ENCODE measurements at places on chromosomes 13 and 19. TPM values are rescaled to one million over a fixed set of nuclear protein-coding genes. Genes with fewer than 3 reads are reported as not detected.

GRCh38 chr19:38351865-38352395 lies 16.3 kb downstream of the CATSPERG start:
- DNase-seq: no peak

DNA sequence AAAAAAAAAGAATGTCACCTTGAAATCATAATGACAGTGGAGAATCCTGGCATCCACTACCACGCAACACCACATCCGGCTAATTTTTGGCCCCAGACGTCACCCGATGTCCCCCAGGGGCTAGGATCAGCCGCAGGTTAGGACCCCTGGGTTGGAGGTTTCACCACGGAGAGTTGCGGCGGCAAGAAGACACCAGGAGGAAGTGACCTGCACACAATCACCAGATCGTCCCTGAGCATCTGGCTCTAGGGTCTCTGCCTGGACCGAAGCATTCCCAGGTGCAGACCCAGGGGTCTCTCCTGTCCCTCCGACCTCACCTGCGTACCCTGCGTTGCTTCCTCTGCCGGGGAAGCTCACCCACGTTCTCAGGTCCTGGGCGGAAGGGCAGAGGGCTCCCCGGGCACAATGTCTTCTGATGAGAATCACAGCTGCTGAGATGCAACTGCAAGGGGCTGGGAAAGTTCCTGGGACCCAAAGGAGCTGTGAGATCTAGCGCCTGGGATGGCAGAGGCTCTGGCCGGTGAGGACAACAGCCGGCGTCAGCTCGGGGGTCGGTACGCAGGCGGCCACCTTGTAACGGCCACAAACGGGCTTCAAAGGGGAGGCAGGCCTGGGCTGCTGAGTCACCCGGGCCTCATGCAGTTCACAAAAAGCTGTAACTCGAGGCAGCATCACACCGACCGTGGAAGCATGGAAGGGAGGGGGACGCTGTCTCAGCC lies 111.2 kb downstream of the GADD45B start:
- DNase-seq: no peak

DNA sequence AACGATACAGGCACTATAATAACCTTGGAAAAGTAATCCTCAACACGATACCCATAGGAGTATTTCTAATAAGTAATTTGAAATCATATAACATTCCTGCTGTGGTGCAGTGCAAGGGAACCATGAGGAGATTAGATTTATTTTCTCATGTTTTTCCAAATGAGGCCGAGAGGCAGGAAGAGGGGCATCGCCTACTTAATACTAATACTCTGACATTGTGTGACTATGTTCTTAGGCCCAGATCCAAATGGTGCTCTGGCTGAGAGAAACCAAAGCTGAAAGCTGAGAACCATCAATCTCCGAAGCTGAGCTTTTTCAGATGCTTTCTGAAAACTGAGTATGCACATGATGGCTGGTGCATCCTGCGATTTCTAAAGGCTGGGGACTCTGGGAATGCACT lies 248.0 kb upstream of the MAB21L1 start:
- no peak for DNase-seq

CCDC8 gene
- total RNA-seq: not detected

CYP2F1 gene
- total RNA-seq: not detected

All from MCF 10A (cell line).